Stimulated activated CD4-positive, alpha-beta T cell treated with anti-CD3 and anti-CD28 coated beads, Interleukin-1b, Interleukin-23, amount 100 ng/mL, for 1 hour (primary cell): ENCODE measurements at places on chromosomes 16 and 17.

- no peak for DNase-seq
Measured at GRCh38 chr16:62751218-62751617, 715.0 kb upstream of the CDH8 start.

- no peak for DNase-seq
Measured at GRCh38 chr16:50340578-50340977, 28.2 kb downstream of the BRD7 start.

DNA sequence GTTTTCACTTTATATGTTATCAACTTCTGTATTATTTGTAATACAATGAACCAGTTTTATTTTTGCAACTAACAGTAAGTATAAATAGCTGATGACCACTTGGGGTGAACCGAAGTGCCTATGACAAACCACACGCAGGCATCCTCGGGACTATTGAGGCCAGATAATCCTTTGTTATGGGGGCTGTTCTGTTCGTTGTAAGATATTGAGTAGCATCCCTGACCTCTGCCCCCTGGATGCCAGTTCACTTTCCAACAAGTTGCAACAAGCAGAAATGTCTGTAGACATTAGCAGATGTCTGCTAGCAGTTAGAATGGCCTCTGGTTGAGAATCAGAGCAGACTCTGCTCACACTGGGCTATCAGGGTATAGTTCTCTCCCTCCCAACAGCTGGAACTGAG is 277.0 kb downstream of the WWOX start:
- DNase-seq, result no peak

- no peak for DNase-seq
Measured at GRCh38 chr17:40545660-40546059, 19.6 kb downstream of the CCR7 start.

- no peak for DNase-seq
Measured at GRCh38 chr17:82229698-82230608, 1.1 kb downstream of the SLC16A3 start.
